ENCODE measurements at places on chromosomes 2 and 18.
A peak's percentile ranks its signal among the peaks of the same experiment; 100 is the strongest.

DNA sequence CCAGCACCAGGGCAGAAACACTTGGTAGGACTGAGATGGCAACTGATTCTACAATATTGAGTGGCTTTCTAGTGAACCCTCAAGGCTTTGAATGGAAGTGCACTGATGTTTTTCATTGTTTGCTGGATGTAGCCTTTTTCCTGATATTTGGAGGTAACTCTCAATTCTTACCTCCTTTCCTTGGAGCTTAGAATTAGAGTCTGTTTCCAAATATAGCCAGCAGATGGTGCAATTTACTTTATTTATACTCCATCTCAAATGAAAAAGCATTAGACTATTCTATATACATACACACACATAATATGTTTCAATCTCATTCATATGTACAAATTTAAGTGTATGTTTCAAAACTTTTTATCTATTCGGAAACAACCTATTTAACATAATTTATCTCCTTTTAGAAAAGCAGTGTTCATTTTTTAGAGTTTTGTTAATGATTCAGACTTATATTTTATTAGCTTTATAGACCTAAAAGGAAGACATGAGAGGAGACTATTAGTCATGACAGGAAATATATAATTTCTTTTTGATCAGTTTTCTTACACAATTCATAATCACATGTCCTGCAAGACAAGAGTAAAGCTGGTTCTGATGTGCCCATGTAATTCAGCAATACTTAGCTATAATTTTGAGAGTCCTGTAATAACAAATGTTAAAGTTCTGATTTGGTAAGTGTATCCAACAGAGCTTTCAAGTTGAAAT is 124.8 kb downstream of the NUP35 start:
- no peak for DNase-seq

GRCh38 chr2:177078416-177078815 is 134.2 kb upstream of the HNRNPA3 start:
- no peak for DNase-seq

DNA sequence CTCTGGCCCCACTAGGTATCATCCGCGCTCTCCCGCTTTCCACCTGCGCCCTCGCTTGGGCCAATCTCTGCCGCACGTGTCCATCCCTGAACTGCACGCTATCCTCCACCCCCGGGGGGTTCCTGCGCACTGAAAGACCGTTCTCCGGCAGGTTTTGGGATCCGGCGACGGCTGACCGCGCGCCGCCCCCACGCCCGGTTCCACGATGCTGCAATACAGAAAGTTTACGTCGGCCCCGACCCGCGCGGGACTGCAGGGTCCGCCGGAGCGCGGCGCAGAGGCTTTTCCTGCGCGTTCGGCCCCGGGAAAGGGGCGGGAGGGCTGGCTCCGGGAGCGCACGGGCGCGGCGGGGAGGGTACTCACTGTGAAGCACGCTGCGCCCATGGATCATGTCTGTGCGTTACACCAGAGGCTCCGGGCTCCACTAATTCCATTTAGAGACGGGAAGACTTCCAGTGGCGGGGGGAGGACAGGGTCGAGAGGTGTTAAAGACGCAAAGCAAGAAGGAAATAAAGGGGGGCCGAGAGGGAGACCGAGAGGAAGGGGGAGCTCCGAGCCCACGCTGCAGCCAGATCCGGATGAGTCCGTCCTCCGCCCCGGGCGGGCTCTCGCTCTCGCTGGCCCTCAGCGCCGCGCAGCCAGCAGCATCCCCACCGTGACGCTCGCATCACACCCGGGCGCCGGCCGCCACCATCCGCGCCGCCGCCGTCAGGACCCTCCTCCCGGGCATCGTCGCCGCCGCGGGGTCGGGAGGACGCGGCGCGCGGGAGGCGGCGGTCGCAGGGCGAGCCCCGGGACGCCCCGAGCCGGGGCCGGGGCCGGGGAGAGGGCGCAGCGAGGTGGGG is 664 bp downstream of the NETO1 start:
- no peak for DNase-seq

GRCh38 chr2:191245046-191245868 is at the start of gene MYO1B:
TSS of gene MYO1B (plus strand) at chr2:191245404. CDS start at chr2:191276896, 31,492 bp downstream.
- DNase-seq, result peak; percentile 51

All from stimulated activated CD4-positive, alpha-beta T cell treated with anti-CD3 and anti-CD28 coated beads, Interleukin-4, amount 100 ng/mL, for 48 hours (primary cell).